Skeletal muscle cell (primary cell): ENCODE measurements at places on chromosomes 3 and 15.

GRCh38 chr15:40343512-40343911 lies 2.8 kb upstream of the CCDC9B start:
- DNase-seq: peak; percentile 92

- DNase-seq: no peak
Measured at GRCh38 chr15:77506311-77507142, 85.8 kb downstream of the HMG20A start.

- peak; percentile 64 for DNase-seq
Measured at GRCh38 chr3:195863121-195864061, 45.0 kb downstream of the TNK2 start.

GRCh38 chr3:139933766-139934165 lies 1.2 kb upstream of the CLSTN2 start:
- DNase-seq: no peak

DNA sequence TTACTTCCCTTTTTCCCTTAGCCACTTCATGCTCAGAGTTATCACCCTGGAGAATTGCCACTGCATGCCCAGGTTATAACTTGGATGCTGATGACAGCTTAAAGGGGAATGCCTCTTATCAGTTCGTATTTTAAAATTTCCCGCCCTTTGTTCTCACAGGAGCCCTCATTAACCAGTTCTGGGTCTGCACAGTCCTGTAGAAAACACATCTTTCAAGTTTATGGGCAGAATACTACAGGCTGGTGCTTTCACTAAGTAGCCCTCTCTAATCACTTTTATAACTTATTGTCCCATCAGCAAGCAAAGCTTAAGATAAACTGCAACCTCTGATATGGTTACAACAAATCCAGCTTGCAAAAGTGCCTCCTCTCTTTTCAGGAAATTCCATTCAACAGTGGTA lies 587.3 kb upstream of the UBE2E2 start:
- DNase-seq: no peak

DNA sequence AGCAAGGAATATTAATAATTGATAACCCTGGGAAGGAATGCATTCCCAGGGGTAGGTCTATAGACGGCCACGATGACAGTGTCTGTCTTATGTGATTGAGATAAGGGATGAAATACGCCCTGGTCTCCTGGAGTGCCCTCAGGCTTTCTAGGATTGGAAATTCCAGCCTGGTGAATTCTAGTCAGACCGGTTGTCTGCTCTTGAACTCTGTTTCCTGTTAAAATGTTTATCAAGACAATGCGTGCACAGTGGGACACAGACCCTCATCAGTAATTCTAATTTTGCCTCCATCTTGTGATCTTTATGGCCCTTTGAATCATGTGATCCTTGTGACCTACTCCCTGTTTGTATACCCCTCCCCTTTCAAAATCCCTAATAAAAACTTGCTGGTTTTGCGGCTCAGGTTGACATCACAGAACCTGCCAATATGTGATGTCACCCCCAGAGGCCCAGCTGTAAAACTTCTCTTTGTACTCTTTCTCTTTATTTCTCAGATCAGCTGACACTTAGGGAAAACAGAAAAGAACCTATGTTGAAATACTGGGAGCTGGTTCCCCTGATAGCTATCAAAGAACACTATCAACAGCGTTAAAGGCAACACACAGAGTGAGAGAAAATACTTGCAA lies 183.3 kb downstream of the PDE8A start:
- DNase-seq: no peak

DNA sequence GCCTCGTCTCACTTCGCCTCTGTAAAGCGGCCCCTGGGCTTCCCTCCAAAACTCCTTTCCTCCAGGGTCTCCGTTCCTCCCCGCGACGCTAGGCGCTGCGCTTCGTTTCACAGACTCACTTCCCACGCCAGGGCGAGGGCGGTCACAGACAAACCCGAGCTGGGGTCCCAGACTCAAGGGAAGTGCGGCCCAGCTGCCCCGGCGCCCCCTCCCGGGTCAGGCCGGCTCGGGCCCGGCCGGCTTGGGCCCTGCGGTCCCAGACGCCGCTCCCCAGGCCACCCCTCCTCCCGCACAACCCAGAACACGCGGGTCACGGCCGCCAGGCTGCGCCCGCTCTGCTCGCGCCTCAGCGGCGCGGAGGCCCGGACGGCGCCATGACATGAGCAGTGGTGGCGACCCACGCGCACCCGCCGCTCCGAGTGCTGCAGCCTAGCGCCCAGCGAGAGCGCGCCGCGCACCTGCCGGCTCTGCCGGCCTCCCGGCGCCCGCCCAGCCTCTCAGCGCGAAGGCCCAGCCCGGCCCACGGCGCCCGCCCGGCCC lies 547 bp downstream of the NUP210 start:
- DNase-seq: no peak

DNA sequence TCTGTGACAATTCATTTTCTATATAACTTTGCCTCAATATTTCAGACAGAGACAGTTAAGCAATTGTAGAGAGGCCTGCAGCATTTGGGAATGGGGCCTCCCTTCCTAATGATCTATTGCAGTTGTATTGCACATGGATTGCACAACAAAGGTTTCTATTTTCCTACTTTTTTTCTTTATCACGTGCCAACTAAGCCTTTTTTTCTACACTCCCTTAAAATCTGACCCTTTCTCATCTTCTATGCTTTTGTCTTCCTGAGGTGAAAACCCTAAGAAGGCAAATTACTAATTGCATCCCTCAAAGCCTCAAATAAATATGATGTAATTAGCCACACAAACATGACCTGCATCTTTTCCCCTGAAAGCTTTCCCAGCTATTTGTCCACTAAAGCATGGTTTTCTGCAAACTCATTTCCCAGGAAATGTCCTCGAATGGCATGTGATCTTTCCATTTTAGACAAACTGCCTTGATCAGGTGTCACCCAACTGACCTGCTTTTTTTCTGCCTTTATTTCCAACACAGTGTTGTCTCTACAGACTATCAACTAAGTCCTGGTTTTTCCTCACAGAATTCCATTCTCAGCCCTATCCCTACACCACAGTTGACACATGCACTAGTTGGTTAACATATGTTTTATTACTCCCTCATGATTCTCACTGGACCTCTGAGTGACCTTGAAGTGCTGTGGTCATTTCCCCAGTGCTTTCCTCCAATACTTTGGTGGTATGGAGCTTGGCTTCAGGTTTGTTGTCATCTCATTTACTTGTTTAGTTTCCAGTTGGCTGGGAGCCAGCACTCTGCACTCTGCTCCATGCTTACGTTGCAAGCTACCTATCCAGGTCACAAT lies 31.9 kb upstream of the TSC22D2 start:
- peak; percentile 67 for DNase-seq

DNA sequence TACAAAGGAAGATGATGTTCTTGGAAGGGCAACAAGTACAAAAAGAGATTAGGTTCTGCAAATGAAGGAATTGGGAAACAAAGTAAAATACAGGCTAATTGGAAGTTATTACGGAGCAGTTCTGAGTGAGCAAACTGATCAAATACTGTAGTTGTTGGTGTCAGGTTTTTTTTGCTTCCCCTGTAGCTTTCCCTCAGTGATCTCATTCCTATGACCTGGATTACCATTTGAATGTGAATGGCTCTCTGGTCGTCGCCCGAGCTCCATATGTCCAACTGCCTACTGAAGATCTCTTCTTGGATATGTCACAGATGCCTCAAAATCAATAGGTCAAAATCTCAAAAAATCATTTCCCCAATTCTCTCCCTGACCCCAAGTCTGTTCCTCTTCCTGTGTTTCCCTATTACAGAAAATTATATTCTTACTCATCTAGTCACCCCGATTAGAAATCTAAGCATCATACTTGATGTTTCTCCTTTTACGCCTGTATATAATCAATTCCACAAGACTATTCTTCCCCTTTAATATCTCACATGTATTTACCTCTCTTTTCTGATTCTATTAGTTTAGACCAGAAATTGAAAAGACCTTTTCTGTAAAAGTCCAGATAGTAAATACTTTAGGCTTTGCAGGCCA lies 29.0 kb downstream of the GOLM2 start:
- no peak for DNase-seq

GRCh38 chr3:128334766-128335165 lies 131.9 kb downstream of the DNAJB8 start:
- no peak for DNase-seq

DNA sequence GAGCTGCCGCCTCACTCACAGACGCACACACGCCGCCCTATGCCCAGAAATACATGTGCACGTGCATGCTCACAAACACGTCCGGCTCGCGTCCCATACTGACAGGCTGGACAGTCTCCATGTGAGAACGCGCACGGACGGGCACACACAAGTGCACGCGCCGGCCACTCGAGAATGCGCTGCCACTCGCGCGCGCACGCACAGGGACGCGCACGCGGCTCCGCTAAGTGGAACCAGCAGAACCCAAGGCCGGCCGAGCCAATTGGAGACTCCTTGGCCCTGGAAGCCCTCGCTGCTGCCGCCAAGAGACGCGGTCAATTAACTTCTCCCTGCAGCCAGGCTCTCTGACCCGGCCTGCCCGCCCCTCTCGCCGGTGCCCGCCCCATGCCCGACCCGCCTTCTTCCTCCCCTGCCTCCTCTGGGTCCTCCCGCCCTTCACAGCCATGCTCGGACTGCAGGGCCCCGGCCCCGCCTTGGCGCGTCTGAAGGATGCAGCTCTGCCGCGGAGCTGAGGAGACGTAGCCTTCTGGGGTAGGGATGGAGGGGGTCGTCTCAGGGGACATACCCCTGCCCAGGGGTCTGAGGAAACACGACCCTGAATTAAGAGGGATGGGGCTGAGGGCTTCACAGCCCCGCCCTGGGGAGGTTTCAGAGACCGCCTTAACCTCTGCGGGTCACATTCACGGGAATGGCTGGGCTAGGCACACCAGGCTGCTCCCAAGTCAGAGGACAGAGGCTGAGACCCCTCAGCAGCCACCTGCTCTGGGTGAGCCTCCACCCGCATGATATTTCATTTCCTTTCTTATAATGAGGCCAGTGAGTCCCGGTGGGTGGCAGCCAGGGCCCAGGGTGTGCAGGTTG lies 15.0 kb downstream of the PTH1R start:
- DNase-seq: no peak

DNA sequence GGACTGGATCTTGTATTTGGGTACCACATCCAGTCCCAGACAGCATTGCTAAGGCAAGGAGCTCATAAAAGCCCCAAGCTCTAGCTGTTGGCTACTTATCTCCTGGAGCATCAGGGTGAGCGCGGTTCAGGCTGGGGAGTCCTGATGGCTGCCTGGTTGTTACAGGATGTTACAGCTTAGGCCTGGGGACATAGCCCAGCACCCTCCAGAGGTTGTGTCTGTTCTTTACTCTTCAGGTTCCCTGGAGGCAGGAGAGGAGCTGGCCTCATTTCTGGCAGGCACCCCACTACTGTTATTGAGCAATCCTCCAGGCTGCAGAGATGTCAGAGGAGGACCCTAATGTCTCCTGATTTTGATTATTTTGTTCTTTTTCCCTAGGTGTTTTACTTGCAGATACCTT lies 26.6 kb downstream of the APBA2 start:
- no peak for DNase-seq

DNA sequence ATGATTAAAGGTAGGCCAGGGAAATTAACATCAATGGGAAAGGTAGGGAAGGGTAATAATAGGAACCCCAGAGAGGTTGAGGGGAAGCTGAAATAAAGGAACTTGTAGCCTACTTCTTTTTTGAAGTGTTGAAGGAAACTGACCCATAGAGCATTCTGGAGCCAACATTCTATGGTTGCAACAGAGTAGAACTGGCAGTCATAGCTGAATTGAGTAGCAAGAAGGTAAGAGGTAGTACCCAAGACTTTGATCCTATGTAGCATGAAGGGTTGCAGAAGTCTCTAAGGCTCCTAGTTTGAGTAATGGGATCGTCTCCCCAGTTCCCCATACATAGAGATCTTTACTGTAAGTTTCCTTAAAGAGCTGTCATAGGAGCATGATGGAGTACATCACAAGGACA lies 7.4 kb upstream of the ZNF774 start:
- DNase-seq: no peak

- DNase-seq: no peak
Measured at GRCh38 chr3:71226565-71227269, 356.8 kb downstream of the FOXP1 start.

DNA sequence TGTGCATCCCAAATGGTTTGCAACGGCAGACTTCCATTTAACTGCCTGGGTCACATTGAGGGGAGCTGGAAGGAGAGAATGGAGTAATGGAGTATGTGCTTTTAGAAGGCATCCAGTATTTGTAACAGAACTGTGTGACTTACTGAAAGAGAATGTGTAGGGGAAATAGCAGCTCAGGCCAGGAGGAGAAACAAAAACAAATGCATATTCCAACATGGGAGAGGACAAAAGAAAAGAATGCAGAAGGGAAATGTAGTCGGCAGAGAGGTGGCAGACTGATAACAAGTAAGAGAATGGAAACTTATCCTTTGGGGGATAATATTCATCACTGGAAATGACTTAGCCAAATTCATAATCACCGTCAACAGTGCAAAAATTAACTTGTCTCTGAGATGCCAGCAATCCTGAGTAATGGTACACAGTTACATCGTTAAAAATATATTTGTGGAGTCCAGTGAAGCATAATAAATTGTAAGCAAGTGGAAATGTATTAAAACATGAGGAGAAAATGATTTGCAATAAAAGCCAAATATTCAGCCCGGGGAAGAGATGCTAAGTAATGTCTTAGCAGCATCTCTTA lies 294.9 kb upstream of the SGO1 start:
- no peak for DNase-seq

GRCh38 chr15:65792988-65793817 lies 1.1 kb upstream of the DENND4A start:
- DNase-seq: no peak

DNA sequence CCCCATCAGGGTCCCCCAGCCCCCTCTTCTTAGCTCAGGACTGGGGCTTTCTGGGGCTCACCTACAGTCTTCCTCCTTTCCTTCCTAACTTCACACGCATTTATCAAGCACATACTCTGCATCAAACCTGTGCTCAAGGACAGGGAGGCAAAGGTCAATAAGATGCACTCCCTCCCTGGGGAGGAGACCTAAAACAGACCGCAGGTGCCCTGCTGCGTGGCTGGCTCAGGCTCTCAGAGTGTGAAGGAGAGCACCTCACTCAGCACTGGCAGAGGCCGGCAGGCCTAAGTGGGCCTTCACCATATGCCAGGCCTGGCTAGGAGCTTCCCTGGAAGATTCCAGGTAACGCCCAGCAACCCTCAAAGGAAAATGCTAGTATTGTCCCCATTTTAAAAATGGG lies 16.5 kb downstream of the LIPC start:
- no peak for DNase-seq

DNA sequence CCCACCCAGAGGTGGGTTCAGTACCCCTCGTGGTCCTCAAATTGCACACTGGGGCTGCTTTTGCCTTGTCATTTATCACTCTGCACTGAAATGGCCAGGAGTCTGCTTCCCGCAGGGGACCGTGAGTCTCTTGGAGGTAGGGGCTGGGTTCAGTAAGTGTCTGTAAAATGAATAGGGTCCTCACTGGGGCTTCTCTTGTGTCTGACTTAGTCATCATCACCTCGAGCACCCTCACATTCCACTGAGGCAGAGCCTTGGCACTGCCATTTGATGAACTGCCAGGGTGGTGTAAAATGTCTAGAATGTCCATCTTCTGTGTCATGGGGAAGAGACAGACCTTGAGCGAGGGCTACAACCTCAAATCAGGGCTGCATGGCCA lies 61.0 kb upstream of the RYK start:
- DNase-seq: no peak

DNA sequence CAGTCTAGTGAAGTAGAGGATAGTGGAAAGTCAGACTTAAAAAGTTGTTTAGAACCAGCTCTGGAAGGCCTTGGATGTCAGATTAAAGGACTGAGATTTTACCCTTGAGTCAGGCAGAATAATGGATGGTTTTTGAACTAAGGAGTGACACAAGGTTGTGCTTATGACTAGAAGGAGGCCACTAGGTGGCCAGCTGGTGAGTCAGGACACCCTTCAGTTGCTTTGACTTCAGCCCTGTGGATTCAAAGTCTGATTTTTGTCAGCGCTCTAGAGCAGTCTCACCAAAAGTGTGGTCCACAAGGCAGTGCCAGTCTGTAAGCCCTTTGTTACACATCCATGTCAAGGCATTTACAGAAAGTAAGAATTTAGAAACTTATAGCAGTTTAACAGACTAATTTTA lies 3.8 kb upstream of the GABPB1 start:
- DNase-seq: no peak
